ENCODE measurements at places on chromosomes 4 and X. TPM values are rescaled to one million over a fixed set of nuclear protein-coding genes. Genes with fewer than 3 reads are reported as not detected.

SPRY1 gene
- total RNA-seq: 37.3 TPM

DNA sequence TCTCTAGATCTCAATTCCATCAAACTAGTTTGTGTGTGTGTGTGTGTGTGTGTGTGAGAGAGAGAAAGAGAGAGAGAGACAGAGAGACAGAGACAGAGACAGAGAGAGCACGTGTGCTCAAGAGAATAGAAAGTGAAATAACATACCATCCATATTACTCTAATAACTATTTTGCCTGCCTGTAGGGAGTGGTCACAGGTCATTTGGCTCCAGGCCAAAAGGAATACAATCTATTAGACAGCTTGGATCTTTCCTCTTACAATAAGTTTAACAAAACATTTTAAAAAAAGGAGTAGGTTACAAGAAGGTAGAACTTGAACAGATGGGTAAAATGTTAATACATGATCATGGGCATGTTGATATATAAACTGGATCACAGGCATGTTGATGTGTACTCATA lies 76.2 kb downstream of the COL4A6 start:
- no peak for DNase-seq

DNA sequence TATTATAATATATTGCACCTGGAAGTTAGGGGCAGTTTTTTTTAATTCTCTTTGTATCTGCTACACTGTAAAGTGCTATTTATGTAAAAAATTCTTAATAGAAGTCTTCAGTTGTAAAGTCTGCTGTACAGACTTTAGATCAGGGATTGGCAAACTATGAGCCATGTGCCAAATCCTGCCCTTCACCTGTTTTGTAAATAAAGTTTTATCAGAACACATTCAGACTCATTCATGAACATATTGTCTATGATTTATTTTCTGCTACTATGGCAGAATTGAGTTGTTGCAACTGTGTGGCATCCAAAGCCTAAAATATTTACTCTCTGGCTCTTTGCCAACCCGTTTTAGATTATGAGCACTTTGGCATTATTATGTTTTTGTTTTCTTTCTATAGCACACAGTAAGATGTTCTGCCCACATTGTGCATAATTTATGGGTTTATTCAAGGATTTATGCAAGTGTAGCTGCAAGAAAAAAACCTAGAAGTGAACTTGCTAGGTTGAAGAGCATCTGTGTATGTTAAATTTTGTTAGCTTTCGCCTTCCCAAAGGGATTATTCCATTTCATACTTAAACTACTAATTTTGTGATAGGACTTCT lies 56.9 kb downstream of the CLCN3 start:
- no peak for DNase-seq

DNA sequence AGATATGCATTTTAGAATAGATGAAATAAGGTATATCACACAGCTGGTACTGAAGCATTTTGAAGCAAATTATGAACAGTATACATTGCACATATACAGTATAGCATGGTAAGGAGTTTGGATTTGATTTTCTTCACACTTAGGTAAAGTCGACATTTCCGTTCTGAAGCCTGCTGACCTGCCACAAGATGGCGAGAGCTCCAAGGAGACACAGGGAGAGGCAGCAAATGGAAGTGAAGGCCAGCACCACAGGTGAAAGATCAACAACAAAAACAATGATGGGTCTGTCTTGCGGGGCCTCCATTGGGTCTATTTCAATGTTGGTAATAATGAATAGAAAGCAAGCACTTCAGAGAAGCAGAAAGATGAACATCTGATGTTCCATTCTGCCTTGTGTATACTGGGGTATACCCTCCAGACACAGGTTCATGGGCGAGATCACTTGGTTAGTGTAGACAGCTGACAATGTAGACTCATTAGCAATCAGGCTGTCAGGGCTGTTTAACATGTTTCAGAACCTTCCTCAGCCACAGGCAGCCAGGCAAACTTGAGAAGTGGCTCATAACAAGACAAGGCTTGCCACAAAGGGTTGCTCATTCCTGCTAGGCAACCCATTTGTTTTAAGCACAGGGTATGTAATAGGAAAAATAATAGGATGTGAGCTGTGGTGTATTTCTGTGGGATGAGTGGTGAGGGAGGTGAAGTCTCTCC lies 21.4 kb upstream of the NOX1 start:
- peak; percentile 21 for DNase-seq

DNA sequence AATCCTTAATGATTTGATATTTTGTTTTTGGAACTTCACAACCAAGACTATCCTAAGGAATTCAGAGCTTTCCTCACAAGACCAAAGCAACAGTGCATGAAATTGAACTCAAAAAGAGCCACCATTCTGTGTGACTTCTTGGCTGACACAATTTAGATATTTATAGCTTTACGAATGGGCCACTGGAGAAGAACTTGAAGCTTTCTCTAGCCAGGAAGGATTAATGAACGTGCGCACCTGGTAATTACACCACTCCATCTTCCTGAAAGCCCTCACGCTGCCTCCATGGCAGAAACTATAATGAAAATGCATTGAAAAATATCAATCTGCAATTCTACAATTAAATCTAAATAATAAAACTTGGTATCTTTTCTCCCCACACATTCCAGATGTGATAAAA lies 1057.8 kb downstream of the DMD start:
- DNase-seq: peak; percentile 49

DNA sequence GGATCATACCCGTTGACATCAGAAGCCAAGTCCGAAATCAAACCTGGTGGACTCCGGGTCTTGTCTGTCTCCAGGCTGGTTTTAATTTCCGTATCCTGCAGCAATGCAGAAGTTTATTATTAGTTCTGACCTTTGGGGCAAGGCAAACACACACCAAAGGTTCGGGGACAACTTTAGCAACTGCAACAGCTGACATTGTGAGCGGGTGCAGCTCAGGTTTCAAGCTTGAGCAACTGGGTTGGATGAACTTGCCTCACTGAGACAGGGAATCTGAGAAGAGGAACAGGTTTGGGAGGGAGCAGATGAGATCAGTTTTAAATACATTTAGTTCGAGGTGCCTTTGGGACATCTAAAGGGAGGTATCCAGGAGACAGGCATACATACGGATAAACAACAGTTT lies 110.7 kb downstream of the GNL3L start:
- peak; percentile 1 for DNase-seq

GRCh38 chrX:47321386-47321785 lies 49.0 kb upstream of the ZNF157 start:
- peak; percentile 85 for DNase-seq

GRCh38 chr4:7397206-7398103 lies 37.3 kb downstream of the PSAPL1 start:
- DNase-seq: no peak

Data from G401 (cell line).